Spleen (tissue), 13 donors: ENCODE measurements at places on chromosomes 12 and 14. TPM values are rescaled to one million over a fixed set of nuclear protein-coding genes. Genes with fewer than 3 reads are reported as not detected.

DNA sequence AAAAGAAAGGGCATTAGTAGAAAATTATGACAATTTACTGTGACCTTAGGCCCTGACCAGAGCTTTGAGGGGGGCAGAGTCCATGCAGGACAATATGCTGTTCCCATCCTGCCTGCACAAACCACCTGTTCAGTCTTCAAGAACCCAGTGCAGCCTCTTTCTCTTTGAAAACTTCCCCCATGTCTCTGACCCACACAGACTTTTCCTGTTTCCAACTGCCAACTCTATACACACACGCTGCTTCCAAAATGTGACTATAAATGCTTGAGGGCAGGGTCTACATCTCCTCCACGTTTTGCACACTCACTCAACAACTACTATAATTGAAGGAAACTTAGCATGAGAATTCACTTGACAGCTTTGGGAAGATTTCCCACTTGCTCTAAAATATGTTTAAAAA lies 36.6 kb upstream of the SYCP3 start:
- no peaks in the 10 kb centered on the region for H3K27me3 ChIP-seq
- DNase-seq: no peak
- peaks cover 10% of the 10 kb centered on the region for H3K36me3 ChIP-seq

- no peaks in the 10 kb centered on the region for H3K27me3 ChIP-seq
- no peaks in the 10 kb centered on the region for H3K36me3 ChIP-seq
- H3K27ac ChIP-seq: no peak overlapping the region
- H3K4me1 ChIP-seq: no peaks in the 10 kb centered on the region
- no peak overlapping the region for H3K4me3 ChIP-seq
Observed at GRCh38 chr12:126488806-126489205, 1423.6 kb downstream of the AACS start.

DNA sequence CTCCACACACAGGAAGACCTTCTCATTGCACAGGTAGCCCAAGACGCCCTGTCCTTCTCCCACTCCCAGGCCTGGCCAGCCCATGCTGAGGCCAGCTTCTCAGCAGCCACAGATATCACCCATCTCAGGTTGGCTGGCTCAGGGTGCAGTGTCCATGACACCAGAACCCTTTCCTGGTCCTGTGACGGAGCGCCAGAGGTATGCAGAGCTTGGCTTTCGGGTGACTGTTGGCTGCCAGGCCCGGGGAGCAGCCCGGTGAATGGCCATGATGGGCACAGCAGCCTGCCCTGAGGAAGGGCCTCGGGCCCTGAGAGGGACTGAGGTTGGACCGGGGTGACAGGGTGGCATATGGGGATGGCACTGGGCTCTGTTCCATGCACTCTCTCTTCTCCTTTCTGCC lies 173.4 kb downstream of the TSPAN9 start:
- no peak overlapping the region for H3K4me3 ChIP-seq
- H3K4me1 ChIP-seq: peaks cover 24% of the 10 kb centered on the region
- DNase-seq: no peak
- no peak overlapping the region for H3K27ac ChIP-seq
- H3K27me3 ChIP-seq: no peaks in the 10 kb centered on the region

GRCh38 chr14:70183991-70184390 lies 4.8 kb downstream of the SLC8A3 start:
- H3K4me1 ChIP-seq: peaks cover 26% of the 10 kb centered on the region
- H3K27ac ChIP-seq: no peak overlapping the region
- H3K36me3 ChIP-seq: no peaks in the 10 kb centered on the region
- H3K4me3 ChIP-seq: no peak overlapping the region

Gene EGLN3
- 6.8 TPM for total RNA-seq

GRCh38 chr12:66036317-66036716 lies 94.2 kb downstream of the LLPH start:
- H3K36me3 ChIP-seq: no peaks in the 10 kb centered on the region
- no peak overlapping the region for H3K27ac ChIP-seq
- no peaks in the 10 kb centered on the region for H3K27me3 ChIP-seq
- H3K4me3 ChIP-seq: no peak overlapping the region
- no peaks in the 10 kb centered on the region for H3K4me1 ChIP-seq

Gene CLEC2D
- total RNA-seq: 91.2 TPM

DNA sequence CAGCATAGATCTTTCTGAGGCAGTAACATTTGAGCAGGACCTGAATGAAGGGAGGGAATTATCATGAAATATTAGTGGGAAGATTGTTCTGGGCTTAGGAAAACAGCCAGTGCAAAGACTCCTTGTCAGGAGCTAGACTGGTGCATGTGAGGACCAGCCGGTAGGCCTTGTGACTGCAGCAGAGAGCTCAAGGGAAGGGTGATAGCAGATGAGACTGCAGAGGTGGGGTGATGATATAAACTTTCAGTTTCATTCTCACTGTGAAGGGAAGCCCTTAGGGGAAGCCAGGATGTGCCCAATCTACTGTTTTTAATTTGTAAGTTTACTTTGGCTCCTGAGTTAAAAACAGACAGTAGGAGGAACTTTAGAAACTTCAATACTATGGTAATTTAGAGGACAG lies 12.4 kb downstream of the IL22 start:
- H3K27me3 ChIP-seq: no peaks in the 10 kb centered on the region
- DNase-seq: peak; percentile 80
- H3K27ac ChIP-seq: peak overlapping the region; percentile 65
- no peaks in the 10 kb centered on the region for H3K4me1 ChIP-seq
- peak overlapping the region; percentile 6 for H3K4me3 ChIP-seq

GRCh38 chr14:77086951-77087350 lies 11.1 kb upstream of the CIPC start:
- H3K27ac ChIP-seq: no peak overlapping the region
- no peaks in the 10 kb centered on the region for H3K36me3 ChIP-seq
- no peak for DNase-seq
- peaks cover 26% of the 10 kb centered on the region for H3K4me1 ChIP-seq

DNA sequence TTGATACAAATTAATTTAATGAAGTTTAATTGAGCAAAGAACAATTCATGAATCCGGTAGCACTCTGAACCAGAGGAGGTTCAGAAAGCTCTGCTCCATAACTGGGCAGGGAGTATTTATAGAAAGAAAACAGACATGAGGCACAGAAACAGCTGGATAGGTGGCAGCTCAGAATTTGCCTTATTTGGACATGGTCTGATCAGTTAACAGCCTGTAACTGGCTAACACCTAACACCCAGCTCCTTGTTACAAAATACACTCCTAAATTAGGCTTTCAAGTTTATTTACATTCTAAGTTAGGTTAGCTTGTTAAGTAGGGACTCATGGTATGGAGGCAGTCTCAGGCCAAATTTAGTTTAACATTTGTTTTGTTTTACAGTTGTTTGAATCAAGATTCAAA lies 67.8 kb upstream of the TMCC3 start:
- no peak overlapping the region for H3K27ac ChIP-seq
- H3K27me3 ChIP-seq: no peaks in the 10 kb centered on the region
- no peaks in the 10 kb centered on the region for H3K36me3 ChIP-seq
- DNase-seq: no peak

Gene P2RX7
- 9.7 TPM for total RNA-seq

DNA sequence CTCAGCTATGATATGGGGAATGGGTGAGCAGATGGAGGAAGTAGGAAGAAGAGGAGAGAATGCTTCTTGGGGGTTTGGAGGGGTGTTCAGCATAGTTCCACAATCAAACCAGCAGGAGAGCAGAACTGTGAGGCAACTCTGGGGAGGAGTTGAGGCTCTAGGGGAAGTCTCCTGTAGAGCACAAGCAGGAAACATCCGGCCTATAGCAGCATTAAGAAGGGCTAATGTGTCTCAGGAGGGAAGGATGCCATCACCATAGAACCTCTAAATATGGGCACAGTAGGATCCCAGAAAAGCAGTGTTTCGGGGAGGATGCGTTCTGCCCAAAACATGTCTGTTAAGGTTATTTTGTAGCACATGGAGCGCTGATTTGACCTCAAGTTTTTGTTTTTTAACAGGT lies 8.4 kb upstream of the SALL2 start:
- H3K4me3 ChIP-seq: no peak overlapping the region
- no peaks in the 10 kb centered on the region for H3K36me3 ChIP-seq
- H3K27ac ChIP-seq: no peak overlapping the region

DNA sequence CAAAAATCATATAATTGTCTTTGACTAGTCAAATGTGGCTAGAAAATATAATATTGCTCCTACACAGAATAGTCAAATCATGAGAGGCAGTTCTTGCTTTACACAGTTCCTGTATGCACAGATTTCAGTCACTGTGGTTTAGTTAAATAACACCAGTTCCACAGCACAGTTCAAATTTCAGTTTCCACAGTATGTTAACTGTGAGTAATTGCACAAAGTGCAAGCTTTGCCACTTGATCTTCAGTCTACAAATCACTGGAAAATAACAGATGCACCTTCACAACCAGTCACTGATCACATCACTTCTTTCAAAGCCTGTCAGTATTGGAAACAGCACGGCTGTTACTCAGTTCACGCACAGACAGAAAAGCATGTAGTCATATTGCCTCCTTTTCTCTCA lies 38.7 kb downstream of the KCNH5 start:
- no peaks in the 10 kb centered on the region for H3K4me1 ChIP-seq
- H3K27me3 ChIP-seq: no peaks in the 10 kb centered on the region
- H3K36me3 ChIP-seq: no peaks in the 10 kb centered on the region
- H3K4me3 ChIP-seq: no peak overlapping the region
- no peak for DNase-seq

DNA sequence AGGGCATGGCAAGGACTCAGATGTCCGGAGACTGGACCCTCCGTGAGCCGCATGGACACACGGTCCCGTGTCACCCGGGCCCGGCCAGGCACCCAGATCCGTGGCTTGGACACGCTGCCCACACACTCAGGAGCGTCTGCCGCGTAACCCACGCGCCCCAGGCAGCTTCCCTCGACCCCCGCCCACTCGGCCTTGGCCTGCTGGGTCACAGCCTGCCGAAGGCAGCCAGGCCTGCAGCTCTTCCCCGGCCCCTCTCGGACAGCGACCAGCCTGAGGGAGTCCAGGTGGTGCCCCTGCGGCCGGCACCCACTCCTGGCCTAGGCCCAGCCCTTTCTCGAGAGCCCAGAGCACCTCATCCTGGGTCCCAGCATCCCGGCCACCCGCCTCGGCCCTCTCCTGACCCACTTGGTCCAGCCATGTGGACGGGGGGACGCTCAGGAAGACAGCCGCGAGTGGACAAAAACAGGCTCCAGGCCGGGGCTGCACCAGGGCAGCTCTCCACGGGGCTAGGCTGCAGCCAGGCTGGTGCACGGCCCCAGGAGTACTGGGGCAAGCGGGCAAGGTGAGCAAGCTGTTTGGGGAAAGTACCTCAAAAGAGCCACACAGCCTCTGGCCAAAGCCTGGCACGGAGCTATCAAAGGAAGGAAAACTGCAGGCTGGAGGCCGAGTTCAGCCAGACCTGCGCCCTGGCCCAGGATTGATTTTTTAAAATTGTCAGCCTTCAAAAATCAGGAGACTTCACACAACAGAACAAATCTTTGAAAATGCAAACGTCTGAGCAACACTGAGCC lies 6.5 kb downstream of the AKT1 start:
- peaks cover 56% of the 10 kb centered on the region for H3K4me1 ChIP-seq
- no peak overlapping the region for H3K27ac ChIP-seq
- H3K27me3 ChIP-seq: no peaks in the 10 kb centered on the region
- H3K4me3 ChIP-seq: no peak overlapping the region

Gene CAPZA3
- not detected for total RNA-seq

GRCh38 chr12:96368233-96368632 lies 32.0 kb downstream of the CDK17 start:
- H3K36me3 ChIP-seq: no peaks in the 10 kb centered on the region
- H3K4me1 ChIP-seq: peaks cover 100% of the 10 kb centered on the region
- H3K27me3 ChIP-seq: no peaks in the 10 kb centered on the region
- H3K4me3 ChIP-seq: no peak overlapping the region
- no peak for DNase-seq

DNA sequence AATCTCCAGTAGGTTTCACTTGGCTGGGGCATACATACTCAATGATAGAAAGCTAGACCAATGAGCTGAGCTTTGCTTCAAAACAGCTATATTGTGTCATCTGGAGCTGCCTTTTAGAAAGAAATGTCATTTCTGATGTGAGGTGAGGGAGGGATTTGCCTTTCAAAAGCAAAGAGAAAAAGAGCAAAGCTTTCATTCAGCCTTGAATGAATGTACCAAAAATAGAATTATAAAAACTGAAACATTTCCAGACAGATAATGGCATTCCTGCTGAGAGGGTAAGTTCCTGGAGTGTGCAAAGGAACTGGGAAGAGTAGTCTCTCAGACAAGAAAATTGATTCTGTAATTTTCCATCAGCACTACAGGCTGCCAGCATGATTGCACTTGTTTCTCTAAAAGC lies 710.0 kb downstream of the LRFN5 start:
- H3K27ac ChIP-seq: no peak overlapping the region
- no peak overlapping the region for H3K4me3 ChIP-seq
- H3K27me3 ChIP-seq: no peaks in the 10 kb centered on the region
- no peak for DNase-seq
- no peaks in the 10 kb centered on the region for H3K4me1 ChIP-seq
- no peaks in the 10 kb centered on the region for H3K36me3 ChIP-seq

DNA sequence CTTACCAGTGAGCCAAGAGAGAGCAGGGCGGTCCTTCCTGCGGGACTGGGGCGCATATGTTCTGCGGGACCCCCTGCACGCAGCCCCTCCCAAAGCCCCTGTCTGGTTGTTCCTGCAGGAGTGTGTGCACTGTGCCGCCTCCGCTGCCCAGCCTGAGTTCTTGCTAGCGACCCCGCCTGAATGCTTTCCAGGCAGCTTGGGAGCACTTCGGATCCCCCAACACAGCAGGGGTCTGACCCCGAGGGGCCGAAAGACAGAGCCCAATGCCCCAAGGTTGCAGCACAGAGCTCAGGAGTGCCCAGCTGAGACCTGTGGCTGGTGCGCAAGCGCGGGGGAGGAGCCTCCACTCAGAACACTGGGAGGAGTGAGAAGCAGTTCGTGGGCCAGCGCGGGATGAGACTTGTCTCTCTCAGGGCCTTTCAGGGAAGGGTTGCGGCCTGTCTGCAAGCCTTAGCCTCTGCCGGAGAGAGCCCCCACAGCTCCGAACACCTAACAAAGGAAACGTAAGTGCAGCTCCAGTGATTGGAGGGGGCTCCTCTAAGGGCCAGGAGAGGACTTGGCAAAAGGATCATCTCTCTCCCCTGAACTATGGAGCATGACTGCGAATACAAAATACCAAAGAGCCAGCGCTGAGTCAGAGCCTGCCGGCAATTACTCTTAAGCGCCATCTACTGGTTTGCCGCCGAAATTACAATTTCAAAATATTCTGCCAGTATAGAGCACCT lies 50.5 kb downstream of the GTF2A1 start:
- no peaks in the 10 kb centered on the region for H3K27me3 ChIP-seq
- peak overlapping the region; percentile 95 for H3K27ac ChIP-seq
- peak; percentile 98 for DNase-seq
- H3K4me3 ChIP-seq: peak overlapping the region; percentile 65

Gene PRPF39
- total RNA-seq: 34.5 TPM

DNA sequence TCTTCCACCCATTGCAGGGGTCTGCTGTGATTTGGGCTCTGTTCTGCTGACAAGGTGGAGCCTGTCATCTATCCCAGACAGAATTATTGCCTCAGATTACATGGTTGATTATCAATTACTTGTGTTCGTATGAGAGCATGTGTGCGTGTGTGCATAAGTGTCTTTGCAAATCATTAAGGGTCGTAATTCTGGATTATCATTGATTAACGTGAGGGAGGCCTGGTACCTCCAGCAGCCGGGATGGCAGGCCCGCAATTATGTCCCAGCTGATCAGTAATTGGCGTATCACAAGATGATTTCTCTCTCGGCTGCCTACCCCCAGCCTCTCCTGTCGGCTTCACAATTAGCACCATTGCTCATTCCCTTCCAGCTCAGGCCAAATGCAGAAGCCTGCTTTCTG lies 29.6 kb upstream of the IRF2BPL start:
- no peaks in the 10 kb centered on the region for H3K36me3 ChIP-seq
- H3K4me1 ChIP-seq: peaks cover 4% of the 10 kb centered on the region
- H3K27ac ChIP-seq: no peak overlapping the region
- no peak overlapping the region for H3K4me3 ChIP-seq

Gene G2E3
- total RNA-seq: 18.9 TPM

Gene TBC1D30
- total RNA-seq: 9.5 TPM
